ENCODE measurements at places on chromosomes 2 and 18.

GRCh38 chr2:23657371-23657770 lies 269.6 kb downstream of the ATAD2B start:
- DNase-seq = no peak

DNA sequence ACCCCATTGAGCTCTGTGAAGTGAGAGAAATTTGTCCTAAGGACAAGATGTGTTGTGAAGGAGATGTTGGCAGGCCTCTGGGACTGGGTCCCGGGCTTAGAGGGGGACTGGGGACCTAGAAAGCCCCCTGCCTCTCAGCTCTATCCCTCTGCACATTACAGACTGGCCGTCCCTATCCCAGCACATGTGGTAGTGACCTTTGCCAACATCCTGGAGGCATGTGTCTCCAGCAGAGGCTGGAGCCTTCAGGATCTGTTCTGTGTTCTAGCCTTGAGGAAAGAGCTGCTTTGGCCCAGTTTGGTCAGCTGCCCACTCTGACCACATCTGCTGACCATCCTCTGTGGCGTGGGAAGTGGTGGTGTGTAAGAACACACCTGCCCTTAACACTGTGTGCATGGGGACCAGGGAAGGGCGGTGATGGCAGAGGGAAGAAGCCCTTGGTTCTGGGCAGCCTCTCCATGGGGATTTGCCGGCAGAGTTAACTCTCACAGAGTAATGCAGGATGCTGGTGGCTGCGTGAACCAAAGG lies 33.4 kb downstream of the NCK2 start:
- DNase-seq = no peak

GRCh38 chr2:63698786-63699548 lies 110.2 kb downstream of the MDH1 start:
- DNase-seq = no peak

GRCh38 chr2:111243295-111243694 lies 122.6 kb downstream of the BCL2L11 start:
- no peak for DNase-seq

- no peak for DNase-seq
Measured at GRCh38 chr2:106165029-106165428, 29.1 kb downstream of the UXS1 start.

DNA sequence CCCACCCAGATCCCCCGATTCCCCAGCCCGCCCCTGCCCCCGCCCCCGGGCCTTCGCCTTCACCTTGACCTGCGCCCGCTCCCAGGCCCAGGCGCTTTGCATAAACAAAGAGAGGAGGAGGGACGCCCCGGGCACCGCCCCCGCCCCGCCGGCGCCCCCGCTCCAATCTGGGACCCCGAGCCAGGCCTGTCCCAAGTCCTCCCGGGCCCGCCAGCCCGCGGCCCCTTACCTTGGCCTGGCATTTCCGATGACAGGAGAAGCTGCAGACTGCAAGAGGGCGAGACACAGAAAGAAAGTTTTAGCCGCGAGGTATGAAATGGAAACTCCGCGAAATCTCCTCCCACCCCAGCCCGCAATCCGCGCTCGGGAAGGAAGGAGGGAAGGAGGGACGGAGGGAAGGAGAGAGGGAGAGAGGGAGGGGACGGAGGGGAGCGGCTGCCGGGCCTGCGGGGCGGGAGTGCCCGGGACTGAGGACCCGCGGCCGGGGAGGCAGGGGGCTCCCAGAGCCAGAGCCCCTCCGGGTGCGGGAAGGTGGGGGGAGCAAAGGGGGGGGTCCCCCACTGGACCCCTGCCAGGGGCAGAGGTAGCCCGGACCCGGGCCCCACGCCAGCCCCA lies 24.2 kb downstream of the TNS1 start:
- DNase-seq = no peak

- no peak for DNase-seq
Measured at GRCh38 chr2:156538083-156538504, 101.9 kb downstream of the GPD2 start.

DNA sequence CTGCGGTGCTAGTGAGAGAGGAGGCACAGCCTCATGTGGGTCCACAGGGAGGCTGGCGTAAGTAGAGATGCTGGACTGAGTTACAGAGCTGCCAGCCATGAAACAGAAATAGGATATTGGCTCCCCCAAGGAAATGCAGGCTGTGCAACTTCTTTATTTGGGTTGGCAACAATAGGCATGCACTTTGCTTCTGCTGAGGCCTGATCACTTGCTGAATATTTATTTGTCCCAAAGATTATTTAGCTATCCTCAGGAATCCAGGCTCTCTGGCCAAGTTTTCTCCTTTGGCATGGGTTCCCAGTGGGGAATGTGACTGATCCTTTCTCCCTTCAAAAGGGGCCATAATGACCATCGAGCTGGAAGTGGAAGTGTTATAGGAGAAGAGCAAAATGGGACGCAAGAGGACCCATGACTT lies 60.0 kb downstream of the MAPK4 start:
- no peak for DNase-seq

- DNase-seq = no peak
Measured at GRCh38 chr2:112600634-112601033, 16.2 kb downstream of the CHCHD5 start.

GRCh38 chr2:101003278-101003775 lies 1.2 kb downstream of the RPL31 start:
- DNase-seq = no peak

GRCh38 chr2:98870516-98871158 lies 65.4 kb downstream of the CRACDL start:
- no peak for DNase-seq

DNA sequence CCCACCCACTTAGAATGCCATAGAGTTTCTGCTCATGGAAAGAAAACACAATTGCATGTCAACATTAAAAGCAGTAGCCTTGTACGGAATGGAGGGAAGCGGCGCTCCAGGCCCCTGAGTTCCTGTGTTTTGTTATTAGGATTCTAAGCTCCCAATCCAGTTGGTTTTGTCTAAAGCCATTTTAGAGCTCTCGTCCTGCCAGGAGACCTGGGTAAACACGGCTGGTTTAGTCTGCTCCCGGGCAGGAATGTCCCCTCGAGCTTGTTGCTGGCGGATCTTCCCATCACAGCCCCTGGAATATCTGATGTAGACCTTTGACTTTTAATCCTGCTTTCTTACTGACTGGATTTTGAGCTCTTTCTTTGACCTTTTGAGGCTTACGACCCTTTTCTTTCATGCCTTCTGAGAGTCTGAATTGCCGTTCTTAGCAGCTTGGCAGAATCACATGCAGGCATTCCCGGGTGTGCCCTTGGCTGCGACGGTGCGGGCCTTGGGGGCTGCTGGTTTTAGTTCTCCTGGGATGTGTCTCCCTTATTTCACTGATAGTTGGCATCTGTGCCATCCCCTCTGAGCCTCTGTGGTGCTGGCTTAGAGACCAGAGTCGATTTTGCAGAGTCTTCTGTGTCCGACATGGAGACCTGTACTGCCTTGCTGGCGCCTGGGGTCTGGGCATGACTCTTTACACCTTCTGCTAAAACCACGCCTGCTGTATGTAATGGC lies 25.4 kb downstream of the GREB1 start:
- DNase-seq = no peak

DNA sequence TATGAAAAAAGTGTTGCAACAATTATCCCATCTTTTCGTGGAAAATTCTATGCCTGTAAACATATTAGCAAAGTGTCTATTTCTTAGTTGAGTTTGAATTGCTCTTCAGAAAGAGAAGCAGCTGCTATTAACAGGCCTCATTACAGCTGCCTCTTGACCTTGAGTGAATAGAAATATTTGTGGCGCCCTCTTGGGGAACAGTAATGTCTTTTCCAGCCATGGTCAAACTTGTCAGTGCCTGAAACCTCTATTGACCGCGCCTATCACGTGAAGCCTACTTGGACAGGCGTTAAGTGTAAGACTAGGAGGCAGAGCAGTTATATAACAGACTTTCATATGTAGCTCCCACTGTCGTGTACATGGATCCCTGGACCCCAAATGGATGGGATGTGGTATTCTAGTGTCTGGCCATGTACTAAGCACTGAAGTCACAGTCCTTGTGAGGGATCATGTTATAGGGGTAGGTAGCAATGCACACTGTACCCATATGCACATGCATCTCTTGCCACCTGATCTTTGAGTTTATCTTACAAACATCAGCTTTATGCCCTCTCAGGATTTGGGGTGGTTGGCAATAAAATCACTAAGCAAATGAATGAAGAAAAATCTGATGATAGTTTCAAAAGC lies 245.0 kb downstream of the PTGR3 start:
- no peak for DNase-seq

DNA sequence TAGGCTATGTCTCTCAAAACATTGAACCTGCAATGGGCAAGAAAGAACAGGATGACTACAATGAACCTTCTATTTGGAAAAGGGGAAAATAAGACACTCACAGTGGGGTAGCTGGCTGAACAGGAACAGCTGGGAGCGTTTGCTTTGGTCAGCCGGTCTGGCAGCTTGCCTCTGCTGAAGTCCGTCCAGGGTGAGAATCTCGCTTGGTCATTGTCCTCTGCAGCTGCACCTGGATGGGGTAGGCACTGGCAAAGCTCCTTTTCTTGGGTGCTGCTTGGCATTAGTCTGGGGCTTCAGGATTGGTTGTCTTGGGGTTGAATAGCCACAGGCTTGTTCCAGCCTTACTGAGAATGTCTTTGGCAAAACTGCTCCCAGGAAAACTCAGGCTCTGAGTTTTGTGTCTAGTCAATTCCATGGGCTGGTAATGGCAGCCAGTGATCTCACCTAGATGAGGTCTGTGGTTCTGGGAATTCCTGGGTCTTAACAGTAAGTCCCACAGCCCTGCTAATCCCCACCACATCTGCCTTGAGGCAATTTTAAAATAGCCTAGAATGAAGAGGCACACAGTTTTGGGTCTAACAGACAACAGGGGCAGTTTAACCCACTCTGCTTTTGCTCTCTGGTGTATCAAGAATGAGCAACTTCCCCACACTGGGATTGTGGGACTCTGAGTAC lies 13.4 kb downstream of the NEDD4L start:
- no peak for DNase-seq

GRCh38 chr18:29164993-29165599 lies 988.2 kb upstream of the CDH2 start:
- no peak for DNase-seq

DNA sequence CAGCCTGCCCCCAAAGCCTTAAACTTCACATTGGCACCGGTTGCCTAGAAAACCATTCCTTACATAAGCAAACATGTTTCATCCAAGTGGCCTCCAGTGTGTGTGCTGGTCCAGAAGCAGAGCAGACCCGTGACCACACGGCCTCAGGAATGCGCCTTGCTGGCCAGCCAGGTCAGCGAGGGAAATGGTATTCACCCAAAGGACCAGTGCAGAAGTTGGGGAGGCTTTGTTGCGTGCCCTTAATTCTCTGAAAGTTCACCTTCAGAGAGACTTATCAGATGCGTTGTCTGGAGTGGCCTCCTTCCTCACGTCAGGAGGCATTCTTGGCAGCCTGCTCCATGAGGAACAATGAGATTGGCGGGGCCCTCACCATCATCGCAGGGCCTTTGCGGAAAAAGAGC lies 25.9 kb downstream of the NRP2 start:
- DNase-seq = no peak
